ENCODE measurements at places on chromosomes 12 and 14.

DNA sequence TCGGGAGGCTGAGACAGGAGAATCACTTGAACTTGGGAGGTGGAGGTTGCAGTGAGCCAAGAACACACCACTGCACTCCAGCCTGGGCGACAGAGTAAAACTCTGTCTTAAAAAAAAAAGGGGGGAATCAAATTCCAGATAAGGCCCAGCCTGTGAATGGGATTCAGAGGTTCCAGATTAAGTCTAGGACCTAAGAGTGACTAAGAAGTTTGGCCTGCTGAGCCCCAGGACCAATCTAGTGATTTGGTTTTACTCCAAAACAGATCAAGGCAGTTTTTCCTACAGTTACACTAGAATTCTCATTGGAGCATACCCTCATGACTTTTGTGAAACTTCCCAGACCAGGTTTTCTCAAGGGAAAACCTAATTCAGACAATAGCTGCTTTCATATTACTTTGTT, 22.8 kb downstream of the EXOC5 start:
- DNase-seq: no peak

DNA sequence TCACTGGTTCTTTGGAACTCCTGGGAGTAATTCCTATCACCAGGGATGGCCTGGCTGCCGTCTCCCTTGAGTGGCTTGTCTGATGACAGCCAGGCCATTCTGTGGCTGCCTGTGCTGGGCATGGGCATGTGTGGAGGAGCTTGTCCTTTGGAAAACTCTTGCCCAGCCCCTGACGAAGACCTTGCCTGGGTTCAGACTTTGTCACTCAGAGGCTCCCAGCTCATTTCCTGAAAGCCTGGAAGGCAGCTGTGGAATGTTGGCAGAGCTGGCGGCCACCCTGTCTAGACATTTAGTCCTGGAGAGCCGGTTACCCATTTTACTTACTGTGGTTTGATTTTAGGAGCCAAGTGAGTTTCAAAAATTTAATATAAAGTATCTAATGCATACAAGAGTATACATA, 34.0 kb downstream of the TUNAR start:
- DNase-seq: no peak

GRCh38 chr14:73913256-73913655, 26.6 kb downstream of the ZNF410 start:
- DNase-seq: no peak

DNA sequence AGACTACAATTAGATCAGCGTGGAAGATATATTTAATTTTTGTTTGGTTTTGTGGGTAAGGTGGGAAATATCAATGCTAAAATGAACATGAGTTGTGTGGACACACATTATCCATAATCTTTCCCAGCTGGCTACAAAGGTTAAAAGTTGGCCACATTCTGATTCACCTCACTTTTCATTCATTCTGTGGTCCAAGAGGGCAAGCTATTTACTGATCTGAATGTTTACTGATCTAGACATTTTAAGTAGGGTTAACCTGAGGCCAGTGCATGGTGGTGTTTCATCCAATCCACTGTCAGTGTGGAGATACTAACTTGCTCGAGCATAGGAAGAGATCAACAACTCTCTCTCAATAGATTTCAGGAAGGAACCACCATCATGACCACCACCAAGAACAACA, 71.6 kb downstream of the DCAF5 start:
- no peak for DNase-seq

- peak; percentile 83 for DNase-seq
Observed at GRCh38 chr12:132153501-132154340, 9.5 kb downstream of the NOC4L start.

DNA sequence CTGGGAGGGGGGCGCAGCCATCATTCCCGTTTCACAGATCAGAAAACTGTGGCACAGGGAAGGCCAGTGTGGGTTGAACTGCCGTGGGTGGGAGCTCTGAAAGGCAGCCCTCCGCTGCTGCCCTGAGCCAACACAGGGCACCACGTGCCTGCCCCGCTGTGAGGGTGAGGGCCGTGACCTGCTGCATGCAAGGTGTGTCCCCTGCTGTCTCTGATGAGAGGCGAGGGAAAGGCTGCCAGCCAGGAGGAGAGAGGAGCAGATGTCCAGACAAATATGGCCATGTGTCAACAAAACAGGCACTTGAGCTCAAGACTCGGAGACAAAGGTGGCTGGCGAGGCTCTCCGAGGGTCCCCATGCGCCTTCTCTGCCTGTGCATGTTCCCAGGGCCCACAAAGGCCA, 108.8 kb downstream of the RBM19 start:
- DNase-seq: no peak

- peak; percentile 27 for DNase-seq
Observed at GRCh38 chr12:98456576-98457573, 58.5 kb upstream of the TMPO start.

GRCh38 chr14:83260751-83261150, 1727.1 kb upstream of the SEL1L start:
- DNase-seq: no peak

GRCh38 chr12:65963862-65964240, 139.6 kb downstream of the HMGA2 start:
- no peak for DNase-seq

DNA sequence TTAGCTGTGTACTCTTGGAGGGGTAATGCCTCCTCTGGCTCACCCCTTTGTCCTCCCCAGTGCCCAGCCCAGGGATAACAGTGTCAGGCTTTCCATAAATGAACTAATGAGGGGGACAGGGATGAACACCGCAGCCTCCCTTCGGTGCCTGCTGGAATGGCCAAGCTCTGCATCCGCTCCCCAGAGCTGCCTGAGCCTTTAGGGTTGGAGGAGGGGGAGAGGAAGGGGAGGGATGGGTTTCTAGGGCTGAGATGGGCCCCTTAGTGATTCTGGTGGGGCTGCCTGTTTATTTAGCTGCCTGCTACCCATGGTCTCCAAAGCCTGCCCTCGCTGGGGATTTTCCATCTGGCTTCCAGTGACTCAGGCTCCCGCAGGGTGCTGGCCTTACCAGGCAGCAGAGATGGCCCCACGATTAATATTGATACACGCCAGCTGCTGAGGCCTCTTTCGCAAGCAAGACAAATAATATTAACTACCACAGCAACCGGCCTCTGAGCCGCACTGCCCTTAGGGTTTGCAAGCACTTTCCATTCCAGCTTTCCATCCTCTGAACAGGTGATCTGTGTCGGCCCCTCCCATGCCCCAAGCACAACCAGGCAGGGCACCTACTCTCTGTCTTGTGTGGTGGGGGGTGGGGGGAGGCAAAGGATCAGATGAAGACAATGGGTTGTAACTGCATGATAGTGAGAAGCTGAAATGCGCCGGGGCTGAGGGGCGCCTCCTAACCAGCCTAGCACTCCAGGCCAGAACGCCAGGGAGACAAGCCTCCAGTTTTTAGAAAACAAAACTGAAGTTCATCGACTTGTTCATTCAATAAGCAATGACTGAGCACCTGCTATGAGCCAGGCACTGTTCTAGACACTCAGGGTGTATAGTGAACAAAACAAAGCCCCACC, 56.7 kb downstream of the C14orf132 start:
- DNase-seq: no peak

GRCh38 chr14:65206448-65207096, 104.3 kb upstream of the MAX start:
- DNase-seq: no peak

GRCh38 chr12:8849876-8850275, 27.5 kb downstream of the A2ML1 start:
- DNase-seq: no peak

- DNase-seq: peak; percentile 42
Observed at GRCh38 chr12:124188561-124189405, 106.1 kb upstream of the RFLNA start.

- no peak for DNase-seq
Observed at GRCh38 chr14:72550513-72550912, 343.4 kb downstream of the DPF3 start.

DNA sequence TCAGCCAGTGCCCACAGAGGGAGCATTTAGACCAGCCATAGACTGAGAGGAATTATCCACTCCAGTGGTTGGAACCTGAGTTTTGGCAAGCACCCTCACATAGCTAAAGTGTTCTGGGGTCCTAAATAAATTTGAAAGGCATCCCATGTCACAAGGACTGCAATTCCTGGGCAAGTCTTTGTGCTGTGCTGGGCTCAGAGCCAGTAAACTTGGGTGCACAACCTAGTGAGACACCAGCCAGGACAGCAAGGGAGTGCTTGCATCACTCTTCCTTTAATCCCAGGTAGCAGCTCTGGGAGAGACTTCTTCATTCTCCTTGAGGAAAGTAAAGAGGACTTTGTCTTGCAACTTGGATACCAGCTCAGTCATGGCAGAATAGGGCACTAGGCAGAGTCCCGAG, 142.0 kb upstream of the FSCB start:
- no peak for DNase-seq

- no peak for DNase-seq
Observed at GRCh38 chr12:120708651-120709050, 1.6 kb upstream of the UNC119B start.

GRCh38 chr14:76599559-76600287, 161.5 kb upstream of the VASH1 start:
- DNase-seq: no peak

- no peak for DNase-seq
Observed at GRCh38 chr12:23781118-23781517, 168.4 kb downstream of the SOX5 start.

- DNase-seq: no peak
Observed at GRCh38 chr12:65715961-65716360, 108.3 kb upstream of the HMGA2 start.

DNA sequence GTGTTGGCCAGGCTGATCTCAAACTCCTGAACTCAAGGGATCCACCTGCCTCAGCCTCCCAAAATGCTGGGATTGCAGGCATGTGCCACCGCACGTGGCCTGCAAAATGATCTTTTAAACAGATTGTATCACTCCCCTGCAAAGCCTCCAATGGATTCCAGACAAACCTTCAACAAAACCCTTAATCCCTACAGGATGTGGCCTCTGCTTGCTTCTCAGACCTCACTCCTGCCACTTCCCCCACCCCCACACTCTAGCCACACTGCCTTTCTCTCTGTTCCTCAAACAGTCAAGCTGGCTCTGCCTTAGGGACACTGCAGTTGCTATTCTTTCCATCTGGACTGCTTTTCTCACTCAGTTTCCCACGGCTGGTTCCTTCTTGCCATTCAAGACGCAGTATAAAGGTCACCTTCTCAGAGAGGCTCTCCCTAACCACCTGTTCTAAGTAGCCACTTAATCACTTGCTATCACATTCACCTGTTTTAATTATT, 47.3 kb upstream of the TMED10 start:
- DNase-seq: no peak

DNA sequence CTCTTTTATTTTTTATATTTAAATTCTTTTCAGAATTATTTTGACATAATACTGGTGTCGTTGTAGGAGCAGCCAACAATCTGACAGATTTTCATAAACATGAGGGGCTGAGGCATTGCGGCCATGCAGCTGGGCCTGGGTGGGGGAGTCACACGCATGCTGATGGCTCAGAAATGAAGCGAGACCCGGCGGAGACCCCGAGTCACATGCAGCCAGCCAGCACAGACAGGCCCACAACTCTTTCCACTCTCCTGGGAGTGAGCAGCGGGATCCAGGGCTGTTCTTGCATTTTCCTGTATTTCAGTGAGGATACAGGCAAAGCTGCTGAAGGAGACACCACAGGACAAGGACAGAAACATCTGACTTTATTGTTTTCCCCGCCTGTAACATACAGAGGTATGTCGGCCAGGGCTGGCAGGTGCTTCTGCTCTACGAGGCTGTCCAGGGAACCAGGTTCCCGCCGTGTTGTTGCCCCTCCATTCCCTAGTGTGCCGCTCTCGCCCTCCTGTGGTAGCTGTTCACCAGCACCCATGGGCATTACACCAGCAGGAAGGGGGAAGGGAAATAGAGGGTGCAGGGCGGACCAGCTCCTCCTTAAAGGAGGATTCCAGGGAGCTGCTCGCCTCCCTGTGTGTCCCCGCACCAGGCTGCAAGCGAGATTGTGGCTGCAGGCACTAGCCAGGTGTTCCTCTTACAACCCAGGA, 30.5 kb downstream of the FZD10 start:
- DNase-seq: no peak

GRCh38 chr14:95132760-95133159, 24.6 kb downstream of the DICER1 start:
- no peak for DNase-seq

- no peak for DNase-seq
Observed at GRCh38 chr14:97411938-97412612, 614.9 kb downstream of the VRK1 start.

DNA sequence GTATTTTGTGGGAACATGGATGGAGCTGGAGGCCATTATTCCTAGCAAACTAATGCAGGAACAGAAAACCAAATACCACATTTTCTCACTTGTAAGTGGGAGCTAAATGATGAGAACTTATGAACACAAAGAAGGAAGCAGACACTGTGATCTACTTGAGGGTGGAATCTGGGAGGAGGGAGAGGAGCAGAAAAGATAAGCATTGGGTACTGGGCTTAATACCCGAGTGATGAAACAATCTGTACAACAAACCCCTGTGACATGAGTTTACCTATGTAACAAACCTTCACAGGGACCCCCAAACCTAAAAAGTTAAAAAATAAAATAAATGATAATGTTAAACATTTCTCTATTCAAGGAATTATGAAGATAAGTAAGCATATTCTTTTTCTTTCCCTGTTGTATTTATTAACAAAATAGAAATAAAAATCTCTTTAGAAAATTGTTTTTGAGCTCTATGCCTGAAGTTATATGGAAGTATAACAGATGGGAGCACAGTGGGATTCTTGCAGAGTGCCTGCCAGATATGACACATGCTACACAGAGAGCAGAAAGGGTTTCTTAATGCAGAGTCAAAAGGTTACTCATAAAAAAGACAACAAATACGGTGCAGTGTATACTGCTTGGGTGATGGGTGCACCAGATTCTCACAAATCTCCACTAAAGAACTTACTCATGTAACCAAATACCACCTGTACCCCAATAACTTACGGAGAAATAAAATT, 52.0 kb upstream of the SYNE2 start:
- no peak for DNase-seq

- DNase-seq: peak; percentile 79
Observed at GRCh38 chr12:69284131-69284530, 44.8 kb downstream of the CPSF6 start.

DNA sequence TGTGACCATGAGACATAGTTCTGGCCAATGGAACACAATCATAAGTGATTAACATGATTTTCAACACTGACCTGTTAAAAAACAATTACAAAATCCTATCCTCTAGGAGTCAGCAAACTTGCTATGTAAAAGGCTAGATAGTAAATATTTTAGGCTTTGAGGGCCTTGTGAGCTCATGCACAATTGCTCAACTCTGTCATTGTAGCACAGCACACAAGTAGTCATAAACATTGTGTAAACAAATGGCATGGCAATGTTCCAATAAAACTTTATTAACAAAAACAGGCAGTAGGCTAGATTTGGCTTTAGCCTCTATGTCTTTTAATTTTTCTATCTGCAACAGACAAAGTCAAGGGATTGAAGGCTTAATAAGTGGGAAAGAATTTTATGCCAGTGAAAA, 350.7 kb downstream of the C12orf50 start:
- no peak for DNase-seq

DNA sequence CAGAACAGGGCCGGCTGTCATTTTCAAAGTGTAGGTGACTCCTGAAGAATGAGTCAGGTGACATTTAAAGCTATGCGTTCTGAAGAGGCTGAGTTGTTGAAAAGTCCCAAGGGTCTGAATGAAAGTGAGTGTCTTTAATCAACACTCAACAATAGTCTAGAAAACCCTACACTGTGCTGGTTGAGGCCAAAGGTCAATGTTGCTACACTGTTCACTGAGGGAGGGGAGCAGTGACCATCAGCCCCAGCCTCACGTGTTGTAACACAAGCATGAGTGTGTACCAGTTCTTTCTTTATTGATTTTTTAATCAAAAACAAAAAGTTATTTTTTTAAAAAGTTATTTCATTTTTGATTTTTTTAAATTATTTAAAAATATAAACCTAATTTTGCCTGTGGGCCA, 418.8 kb upstream of the LRFN5 start:
- no peak for DNase-seq

All from kidney capillary endothelial cell (primary cell).